ENCODE measurements at places on chromosomes 7 and 10.

GRCh38 chr7:51701935-51702334 is 385.3 kb upstream of the COBL start:
- no peak for DNase-seq

DNA sequence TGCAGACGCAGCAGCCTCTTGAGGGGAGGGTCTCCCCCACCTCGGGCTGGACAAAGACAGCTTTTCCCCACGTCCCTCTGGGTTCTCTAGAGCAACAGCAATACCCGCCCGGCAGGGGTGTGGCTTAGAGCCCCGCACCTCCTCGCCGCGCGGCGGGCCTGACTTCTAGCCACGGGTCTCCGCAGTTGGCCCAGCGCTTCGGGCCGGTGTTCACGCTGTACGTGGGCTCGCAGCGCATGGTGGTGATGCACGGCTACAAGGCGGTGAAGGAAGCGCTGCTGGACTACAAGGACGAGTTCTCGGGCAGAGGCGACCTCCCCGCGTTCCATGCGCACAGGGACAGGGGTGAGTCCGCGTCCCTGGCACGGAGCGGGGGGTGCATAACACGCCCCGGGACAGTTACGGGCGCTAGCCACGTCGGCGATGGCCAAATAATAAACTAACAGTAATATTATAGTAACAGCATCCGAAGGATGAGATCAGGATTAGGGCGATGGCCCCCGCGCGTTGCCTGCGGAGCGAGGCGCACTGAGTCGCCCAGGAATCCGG is 1.2 kb downstream of the CYP2E1 start:
- DNase-seq: no peak

DNA sequence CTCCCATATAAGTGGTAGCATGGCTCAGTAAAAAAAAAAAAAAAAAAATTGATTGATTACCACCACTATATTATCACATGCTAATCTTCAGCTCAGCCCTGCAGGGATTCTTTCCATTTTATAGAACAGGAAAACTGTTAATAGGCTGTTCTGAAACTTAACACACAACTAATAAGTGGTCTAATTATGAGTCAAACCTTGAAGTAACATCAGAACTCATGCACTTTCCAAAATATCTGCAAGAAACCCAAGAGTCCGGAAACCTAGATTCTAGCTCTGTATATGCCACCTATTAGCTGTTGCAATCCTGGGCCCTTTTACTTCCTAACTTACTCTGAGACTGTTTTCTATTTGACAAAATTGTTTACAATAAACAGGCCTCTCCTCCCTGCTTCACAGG is 23.9 kb downstream of the SEM1 start:
- no peak for DNase-seq

- DNase-seq: no peak
These were observed 1.3 kb upstream of the CDK14 start for GRCh38 chr7:90594751-90595317.

- no peak for DNase-seq
These were observed 49.7 kb downstream of the BZW2 start for GRCh38 chr7:16695621-16696237.

DNA sequence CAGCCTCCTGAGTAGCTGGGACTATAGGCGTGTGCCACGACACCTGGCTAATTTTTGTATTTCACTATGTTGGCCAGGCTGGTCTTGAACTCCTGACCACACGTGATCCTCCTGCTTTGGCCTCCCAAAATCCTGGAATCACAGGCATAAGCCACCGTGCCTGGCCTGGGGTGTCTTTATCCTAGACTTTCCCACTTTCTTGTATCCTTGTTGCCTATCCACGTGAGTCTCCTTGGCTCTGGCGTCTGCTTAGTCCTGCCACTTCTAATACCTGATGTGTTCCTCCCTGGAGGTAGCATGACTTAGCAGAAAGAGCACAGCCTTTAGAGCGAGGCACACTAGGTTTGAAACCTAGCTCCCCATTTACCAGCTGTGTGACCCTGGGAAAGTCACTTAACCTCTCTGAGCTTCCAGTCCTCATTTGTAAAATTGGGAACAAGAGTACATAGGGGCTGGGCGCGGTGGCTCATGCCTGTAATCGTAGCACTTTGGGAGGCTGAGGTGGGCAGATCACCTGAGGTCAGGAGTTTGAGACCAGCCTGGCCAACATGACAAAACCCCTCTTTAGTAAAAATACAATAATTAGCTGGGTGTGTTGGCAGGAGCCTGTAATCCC is 344.6 kb downstream of the TYW1 start:
- DNase-seq: no peak

- no peak for DNase-seq
These were observed 4.8 kb downstream of the FGFR2 start for GRCh38 chr10:121593281-121594075.

DNA sequence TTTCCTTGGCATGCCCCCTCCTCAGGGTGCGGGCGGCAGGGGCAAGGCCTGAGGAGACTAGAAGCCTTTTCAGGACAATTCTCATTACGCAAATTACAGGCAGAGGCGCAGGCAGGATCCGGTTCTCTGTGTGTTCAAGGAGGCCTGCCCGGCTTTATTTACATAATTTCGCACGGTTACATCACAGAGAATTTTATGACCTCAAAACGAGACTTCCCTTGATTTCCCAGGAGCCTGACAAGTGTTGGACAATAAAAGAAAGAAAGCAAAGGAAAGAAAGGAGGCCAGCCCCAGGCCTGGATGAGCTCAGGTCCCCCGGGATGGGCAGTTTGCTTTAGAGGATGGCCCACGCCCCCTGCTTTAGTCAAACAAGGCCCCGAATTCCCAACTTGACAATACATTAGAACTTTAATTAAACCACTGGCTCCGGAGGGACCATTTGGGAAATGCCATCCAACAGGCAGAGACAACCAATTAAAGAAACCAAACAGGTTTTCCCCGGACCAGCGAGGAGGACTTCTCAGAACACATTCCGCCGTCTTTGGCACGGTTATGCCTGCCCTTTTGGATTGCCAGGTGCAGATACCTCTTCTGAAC is 2.9 kb downstream of the MNX1 start:
- no peak for DNase-seq

- no peak for DNase-seq
These were observed 200.9 kb upstream of the CNTNAP2 start for GRCh38 chr7:145915679-145916078.

- no peak for DNase-seq
These were observed 564.5 kb upstream of the IGFBP3 start for GRCh38 chr7:46485481-46486065.

DNA sequence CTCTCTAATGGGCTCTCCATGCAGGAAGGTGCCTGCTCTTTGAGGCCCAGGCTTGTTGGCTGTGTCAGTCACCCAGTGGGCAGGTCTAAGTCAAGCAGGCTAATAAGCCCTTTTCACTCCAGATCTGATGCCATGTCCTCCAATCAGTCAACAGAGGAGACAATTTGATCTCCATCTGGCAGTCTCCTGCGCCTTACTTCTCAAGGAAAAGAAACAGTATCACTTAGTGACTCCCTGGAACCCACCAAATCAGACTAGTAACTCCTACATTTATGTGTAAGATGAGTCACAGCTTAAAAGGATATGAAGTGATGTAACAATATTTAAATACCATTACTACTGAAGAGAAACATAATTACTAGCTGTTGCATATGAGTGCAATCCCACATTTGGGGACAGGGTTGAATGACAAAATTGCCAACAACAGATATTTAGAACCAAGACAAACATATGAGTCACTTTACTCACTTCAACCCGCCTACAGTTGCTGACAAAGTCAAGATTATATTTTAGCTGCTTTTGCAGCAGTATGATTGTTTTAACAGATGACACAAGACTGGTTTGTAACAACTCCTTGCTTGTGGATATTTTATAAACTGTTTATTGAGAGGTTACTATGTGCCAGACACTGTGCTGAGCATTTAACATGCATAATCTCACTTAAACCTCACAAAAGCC is 72.1 kb downstream of the USP6NL start:
- DNase-seq: no peak

GRCh38 chr10:123583639-123584418 is 82.3 kb upstream of the GPR26 start:
- DNase-seq: no peak

DNA sequence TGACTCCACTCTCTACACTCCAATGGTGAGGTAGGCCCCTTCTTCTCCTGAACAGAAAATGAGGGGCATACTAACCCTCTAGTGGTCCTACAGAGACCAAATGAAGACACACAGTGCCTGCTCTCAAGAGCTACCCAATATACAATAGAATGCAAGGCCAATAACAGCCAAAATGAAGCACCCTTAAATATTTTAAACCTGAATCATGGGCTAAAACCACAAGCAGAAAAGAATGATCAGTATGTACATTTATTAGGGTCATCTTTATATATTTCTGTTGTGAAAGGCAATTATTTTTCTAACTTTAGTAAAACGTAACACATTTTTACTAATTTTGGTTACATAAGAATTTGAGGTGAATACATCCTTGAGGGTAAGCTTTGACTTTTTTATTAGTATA is 49.9 kb upstream of the COL1A2 start:
- DNase-seq: no peak

- DNase-seq: no peak
These were observed 553.5 kb upstream of the C7orf33 start for GRCh38 chr7:148037044-148037443.

DNA sequence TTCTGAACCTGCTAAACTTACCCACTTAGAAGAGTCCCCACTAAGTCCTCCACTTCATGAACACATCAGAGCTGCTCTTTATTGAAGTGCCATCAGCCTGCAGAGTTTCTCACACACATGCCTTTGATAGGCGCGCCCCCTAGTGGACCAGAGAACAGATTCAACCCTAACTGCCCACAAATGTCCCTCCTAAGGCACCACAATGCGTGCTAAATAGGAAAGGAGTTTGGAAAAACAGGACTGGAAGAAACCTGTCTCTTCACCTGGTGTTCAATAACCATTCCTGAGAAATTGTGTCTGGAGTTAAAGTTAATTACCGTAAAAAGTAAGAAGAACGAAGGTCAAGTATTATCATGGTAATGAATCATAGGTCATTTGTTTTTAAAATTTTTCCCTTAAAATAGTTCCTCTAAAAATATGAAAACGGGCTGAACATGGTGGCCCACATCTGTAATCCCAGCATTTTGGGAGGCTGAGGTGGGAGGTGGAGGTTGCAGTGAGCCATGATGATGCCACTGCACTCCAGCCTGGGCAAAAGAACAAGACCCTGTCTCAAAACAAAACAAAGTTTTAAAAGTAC is 249.7 kb downstream of the ELMO1 start:
- DNase-seq: peak; percentile 70

- DNase-seq: peak; percentile 23
These were observed 52.4 kb upstream of the GTF2IRD1 start for GRCh38 chr7:74401137-74401859.

DNA sequence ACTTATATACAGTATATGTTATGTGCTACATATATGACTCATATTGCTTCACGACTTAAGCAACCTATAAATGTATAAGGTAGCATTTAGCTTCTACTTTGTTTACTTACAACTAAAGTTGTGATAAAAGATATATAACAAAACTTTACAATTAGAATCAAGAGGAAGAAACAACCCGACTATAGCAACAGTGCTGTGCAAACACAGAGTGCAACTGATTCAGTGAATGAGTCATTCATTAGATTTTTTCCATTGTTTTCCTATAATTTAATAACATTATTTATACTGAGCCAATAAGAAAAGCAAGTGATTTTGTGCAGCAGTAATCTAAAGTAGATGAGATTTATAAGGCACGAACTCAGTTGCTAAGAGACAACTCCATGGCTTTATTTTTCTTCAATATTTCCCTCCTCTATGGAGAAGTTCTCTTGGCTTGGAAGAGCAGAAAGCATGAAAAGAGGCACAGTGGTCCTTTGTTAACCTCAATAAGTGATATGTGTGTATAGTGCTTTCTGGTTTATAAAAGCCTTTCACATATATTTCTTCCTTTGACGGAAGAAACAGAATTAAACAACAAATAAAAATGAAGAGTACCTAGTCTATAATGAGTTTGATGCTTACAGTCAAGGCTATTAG is 19.8 kb downstream of the CEP41 start:
- no peak for DNase-seq

- DNase-seq: no peak
These were observed 33.5 kb upstream of the PDZD8 start for GRCh38 chr10:117408436-117409384.

- DNase-seq: no peak
These were observed 350.9 kb downstream of the ANKRD30A start for GRCh38 chr10:37476285-37476684.

GRCh38 chr10:8053446-8054243 is 843 bp upstream of the GATA3 start:
- peak; percentile 30 for DNase-seq

DNA sequence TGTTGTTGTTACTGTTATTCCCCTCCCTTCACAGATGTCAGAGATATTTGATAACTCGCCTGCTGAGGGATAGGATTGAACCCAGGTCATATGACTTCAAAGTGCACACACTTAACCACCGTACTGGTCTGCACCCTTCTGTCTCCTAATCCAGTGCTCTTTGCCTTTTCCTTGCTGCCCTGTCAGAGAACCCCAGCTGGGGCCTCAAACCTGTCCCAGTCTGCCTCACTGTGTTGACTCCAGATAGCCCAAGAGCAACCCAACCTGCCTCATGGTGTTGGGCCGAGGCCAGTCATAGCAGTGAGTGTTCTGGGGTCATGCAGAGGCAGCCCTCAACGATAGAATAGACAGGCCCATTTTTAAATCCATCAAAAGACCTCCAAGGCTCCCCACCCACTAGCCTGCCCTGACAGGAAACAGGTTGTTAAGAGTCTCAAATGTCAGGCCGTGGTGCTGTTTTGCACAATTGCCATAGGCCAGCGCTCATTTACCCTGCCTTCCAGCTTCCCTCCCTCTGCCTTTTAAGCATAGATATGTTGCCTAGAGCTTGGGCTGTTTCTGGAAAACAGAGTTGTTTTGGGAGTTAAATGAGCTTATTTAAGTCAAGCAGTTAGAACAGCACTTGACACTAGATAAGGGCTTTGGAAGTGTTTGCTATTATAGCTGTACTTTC is 37.0 kb upstream of the PDCD4 start:
- DNase-seq: no peak

DNA sequence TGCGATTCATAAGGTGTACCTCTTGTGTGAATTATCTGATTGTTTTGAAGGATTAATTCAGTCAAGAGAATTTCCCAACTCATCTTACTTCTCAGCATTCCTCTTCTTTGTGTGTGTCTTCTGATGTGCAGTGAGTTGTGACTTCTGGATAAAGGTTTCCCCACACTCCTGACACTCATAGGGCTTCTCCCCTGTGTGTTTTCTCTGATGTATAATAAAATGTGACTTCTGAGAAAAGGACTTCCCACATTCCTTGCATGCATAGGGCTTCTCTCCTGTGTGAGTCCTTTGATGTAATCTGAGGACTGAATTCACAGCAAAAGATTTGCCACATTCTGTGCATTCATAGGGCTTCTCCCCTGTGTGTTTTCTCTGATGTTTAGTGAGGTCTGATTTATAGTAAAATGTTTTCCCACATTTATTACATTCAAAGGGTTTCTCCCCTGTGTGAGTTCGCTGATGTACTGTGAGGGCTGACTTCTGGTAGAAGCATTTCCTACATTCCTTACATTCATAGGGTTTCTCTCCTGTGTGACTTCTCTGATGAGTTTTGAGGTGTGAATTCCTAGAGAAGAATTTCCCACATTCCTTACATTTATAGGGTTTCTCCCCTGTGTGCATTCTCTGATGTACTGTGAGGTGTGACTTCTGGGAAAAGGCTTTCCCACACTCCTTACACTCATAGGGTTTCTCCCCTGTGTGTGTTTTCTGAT is 24.2 kb downstream of the ZNF25 start:
- no peak for DNase-seq

- no peak for DNase-seq
These were observed 170.0 kb downstream of the PTPN20 start for GRCh38 chr10:47081264-47081663.

Measured in NCI-H774 (cell line).